ENCODE measurements at places on chromosomes 4 and X.
A peak's percentile ranks its signal among the peaks of the same experiment; 100 is the strongest.

GRCh38 chrX:46380148-46380752 is 165.0 kb downstream of the ZNF674 start:
- DNase-seq = no peak

DNA sequence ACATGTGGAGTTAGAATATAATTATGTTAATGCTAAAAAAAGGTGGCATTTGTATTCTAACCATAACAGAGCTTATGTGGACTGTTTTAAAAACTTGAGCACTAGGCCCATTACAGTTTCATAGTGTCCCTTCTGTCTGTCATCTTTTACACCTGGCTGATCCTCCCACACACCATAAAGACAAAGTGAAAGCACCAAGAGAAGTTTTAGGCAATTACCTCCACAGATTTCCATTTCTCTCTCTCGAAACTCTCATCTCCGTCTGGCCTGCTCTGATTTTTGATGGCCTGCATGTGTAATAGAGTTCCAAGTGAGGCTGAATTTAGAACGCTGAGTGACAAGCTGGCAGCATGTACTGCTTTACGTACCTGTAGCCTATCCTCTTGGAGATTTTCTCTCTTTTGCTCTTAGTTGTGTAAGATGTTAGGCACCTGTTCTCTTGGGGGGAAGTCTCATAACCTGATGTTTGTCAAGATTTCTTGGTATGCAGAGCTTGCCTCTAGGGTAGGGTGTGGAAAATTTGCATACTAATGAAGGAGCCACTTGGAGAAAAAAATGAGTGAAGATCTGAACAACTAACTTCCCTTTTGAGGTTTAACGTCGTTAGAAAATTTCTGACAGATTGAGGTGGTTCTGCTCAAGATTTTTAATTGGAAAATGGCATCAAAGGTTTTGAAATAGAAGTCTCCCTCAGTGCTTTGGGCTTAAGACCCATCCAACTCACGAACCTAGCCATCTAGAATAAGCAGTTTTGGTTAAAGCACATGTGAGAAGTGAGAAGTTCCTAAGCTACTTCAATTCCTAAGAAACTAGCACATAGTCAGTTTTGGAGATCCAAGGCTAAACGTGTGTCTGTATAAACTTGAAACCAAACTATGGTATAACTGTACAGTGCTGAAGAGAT is 57.6 kb upstream of the RAP1GDS1 start:
- DNase-seq = no peak

- DNase-seq = no peak
Observed at GRCh38 chr4:123363729-123364128, 32.9 kb upstream of the SPRY1 start.

DNA sequence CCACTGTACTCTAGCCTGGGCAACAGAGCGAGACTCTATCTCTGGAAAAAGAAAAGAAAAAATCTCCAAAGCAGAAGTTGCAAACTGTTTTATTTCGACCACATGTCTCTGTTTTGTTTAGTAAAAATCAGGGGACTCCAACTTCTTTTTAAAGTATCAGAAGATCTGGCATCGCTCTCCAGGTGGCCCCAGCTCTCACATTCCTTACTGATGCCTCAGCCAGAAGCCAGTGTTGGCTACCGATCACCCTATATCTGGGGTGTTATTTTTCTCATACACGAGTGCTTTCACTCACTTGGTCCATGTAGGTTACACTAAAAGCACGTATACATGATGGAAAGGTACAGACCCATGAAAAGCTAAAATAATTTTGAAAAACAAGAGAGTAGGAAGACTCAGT is 8.3 kb downstream of the MPP1 start:
- peak; percentile 8 for DNase-seq

GRCh38 chr4:177119691-177120090 is 190.0 kb upstream of the NEIL3 start:
- no peak for DNase-seq

- DNase-seq = no peak
Observed at GRCh38 chr4:40190019-40190418, 6.8 kb upstream of the RHOH start.

DNA sequence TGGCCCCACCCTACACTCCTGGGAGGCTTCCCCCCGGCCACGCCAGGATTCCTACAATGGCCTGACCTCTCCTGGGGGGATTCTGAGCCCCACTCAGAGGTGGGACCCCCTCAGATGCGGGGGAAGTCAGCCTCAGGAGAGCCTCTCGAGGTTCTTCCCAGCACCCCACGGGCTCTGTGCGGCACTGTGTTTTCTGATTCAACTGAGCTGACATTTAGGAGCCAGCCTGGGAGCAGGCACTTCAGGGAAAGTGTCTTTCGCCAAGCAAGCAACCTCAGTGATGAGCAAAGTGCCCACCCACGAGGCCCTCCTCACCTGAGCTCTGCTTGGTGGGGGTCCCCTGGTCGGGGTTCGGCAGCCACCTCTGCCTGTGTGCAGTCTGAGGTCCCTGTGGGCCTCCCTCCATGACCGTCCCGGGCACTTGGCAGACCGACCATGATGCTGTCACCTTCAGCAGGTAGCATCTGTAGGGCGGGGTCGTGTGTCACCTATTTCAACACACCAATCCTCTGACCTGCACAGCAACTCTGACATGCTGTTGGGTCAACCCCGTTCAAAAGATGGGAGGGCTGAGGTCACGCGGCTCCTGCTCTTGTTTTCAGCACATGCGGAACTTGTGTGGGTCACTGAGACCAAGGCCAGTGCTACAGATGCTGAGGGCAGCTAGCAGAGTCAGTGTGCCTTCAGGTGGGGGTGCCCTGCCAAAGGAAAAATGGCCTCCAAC is 46.2 kb downstream of the ADRA2C start:
- DNase-seq = no peak

GRCh38 chr4:95510145-95510544 is 38.6 kb downstream of the UNC5C start:
- peak; percentile 20 for DNase-seq
